ENCODE measurements at places on chromosomes 11 and 22.

DNA sequence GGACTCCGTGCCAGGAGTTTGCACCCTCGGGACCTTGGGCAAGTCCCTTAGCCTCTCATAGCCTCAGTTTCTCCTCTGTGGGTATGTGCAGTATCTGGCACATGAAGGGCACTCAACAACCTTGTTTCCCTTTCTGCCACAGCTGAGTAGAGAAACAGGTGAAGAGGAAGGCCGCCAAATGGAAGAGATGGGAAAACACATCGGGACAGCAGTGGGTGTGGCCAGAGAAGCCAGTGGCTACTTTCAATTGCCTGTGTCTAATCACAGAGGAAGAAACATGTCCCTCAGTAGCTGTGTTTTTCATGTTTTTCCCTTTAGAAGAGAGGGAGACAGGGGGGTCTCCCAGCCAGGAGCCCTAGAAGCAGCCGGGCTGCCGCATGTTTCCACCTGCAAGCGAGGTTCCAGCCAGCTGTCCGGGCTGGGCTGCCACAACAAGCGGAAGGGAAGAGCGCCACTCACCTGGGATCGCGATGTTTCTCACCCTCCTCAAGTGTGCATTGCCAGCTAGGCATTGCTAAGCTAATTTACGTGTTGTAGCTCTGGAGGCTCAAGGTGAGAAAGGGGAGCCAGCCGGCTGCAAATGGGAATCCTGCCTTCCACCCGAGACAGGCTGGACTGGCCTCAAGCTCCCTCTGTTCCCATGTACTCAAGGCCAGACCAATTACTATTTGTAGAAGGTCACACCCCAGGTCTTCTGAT lies 16.7 kb downstream of the ASPHD2 start:
- no peak for DNase-seq

DNA sequence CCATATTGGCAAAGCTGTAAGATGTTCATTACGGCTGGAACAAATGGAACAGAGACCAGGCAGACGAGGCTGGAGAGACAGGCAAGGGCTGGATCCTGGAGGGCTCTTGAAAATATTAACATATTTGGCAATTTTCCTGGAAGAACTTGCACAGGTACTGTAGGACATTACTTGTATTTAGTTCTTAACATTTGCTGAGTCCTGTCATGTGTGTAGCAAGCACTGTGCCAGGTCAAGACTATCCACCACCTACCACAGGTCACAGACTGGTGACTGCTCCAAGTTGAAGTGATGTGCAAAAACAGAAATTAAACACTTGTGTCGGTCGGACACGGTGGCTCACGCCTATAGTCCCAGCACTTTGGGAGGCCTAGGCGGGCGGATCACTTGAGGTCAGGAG lies 58.7 kb upstream of the TNRC6B start:
- no peak for DNase-seq

DNA sequence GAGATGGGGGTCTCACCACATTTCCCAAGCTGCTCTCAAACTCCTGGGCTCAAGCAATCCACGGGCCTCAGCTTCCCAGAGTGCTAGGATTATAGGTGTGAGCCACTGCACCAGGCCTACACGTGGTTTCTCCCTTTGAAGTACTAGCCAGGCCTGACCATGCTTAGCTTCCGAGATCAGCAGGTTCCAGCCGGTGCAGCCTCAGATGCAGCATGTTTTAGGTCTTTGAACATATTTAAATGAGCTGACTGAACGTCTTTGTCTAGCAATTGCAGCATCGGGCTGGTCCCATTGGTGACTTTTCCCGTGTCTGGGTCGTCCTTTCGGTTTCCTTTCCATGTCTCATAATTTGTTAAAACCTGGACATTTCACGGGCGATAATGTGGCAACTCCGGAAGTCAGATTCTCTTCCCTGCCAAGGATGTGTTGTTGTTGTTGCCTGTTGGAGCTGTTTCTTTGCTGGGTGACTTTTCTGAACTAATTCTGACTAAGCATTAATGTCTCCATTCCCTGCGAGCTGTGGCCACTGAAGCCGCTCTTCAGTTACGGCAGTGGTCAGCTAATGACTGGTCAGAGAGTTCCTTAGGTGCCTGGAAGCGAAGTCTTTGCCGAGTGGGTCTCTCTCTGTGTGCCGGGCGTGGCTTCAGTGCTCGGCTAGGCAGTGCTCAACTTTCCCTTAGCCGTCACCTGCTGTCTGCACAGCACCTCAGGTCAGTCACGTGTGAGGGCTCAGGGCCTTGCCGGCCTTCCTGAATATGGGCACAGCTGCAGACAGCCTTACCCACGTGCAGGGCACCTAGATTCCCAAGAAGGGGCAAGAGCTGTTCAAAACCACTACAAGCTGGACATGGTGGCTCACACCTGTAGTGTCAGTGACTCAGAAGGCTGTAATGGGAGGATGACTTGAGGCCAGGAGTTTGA lies 3.8 kb upstream of the CYP2D6 start:
- no peak for DNase-seq

DNA sequence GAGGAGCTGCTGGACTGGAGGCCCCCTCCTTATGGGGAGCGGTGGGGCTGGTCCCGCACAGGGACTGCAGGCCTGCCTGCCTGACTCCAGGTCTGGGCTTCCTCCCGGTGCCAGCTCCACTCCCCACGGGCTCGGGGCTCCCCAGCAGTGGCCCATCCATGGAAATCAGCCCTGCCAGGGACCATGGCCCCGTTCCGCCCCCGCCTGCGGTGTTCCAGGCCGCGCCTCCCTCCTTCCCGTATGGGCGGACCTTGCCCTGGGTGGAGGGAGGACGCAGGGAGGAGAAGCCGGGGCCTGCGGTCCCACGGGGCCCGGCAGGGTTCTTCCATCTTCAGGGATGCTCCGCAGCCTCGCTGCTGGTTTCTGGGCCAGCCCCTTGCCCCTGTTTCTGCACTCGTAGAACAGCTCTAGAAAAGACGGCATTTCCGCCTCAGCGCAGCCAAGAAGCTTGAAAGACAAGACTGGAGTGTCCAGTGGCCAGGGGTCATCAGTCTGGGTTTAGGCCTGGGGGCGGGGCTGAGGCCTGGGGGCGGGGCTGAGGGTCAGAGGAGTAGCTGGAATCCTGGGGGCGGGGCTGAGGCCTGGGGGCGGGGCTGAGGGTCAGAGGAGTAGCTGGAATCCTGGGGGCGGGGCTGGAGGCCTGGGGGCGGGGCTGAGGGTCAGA lies 1330.6 kb downstream of the BRD1 start:
- DNase-seq: no peak

GRCh38 chr11:122322329-122322728 lies 206.3 kb upstream of the BLID start:
- no peak for DNase-seq

GRCh38 chr11:63687845-63688244 lies 6.5 kb downstream of the RTN3 start:
- DNase-seq: no peak

- no peak for DNase-seq
Measured at GRCh38 chr11:45578316-45578715, 87.1 kb downstream of the CHST1 start.

DNA sequence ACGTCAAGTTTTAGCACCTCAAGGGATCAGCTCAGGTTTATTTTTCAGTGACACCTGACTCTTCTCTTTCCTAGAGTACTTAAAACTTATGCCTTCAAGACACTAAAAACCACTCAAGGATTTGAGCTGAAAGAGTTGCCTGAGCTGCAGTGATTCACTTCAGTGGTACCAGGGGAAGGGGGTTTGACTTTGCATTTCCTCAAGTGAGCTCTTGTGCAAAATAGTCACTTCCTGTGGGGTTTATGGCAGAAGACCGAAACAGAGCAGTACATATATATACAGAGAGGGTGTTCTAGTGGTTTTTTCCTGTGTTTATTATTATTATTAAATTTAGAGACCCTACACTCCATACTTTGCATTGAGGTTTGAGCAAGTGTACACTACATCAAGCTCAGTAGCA lies 60.7 kb downstream of the DBX1 start:
- DNase-seq: no peak

- DNase-seq: peak; percentile 69
Measured at GRCh38 chr11:75577207-75577606, 15.2 kb downstream of the SERPINH1 start.

- peak; percentile 19 for DNase-seq
Measured at GRCh38 chr11:43393765-43394355, 35.1 kb downstream of the TTC17 start.

GRCh38 chr11:453564-453963 lies 3.5 kb downstream of the PTDSS2 start:
- no peak for DNase-seq

- no peak for DNase-seq
Measured at GRCh38 chr22:23067691-23068090, 2.6 kb upstream of the GNAZ start.

DNA sequence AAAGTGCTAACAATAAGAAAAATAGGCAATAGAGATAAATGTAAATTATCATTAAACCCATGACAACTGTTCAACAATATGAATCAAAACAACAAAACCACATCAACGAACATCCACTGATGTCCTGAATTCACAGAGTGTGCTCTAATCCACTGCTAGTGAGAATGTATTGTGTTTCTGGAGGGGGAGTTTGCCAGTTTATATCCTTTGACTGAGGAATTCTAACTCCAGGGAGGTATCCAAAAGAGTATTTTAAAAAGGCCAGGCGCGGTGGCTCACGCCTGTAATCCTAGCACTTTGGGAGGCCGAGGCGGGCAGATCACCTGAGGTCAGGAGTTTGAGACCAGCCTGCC lies 1.7 kb upstream of the WEE1 start:
- DNase-seq: no peak

DNA sequence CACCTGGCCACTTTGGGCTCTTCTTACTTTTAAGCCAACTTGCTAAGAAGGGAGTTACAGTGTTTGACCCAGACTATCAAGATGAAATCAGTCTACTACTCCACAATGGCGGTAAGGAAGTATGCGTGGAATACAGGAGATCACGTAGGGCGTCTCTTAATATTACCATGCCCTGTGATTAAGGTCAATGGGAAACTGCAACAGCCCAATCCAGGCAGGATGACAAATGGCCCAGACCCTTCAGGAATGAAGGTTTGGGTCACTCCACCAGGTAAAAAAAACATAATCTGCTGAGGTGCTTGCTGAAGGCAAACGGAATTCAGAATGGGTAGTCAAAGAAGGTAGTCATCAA lies 1.0 kb upstream of the YPEL4 start:
- DNase-seq: no peak

- no peak for DNase-seq
Measured at GRCh38 chr11:35822815-35823495, 120.9 kb upstream of the LDLRAD3 start.

DNA sequence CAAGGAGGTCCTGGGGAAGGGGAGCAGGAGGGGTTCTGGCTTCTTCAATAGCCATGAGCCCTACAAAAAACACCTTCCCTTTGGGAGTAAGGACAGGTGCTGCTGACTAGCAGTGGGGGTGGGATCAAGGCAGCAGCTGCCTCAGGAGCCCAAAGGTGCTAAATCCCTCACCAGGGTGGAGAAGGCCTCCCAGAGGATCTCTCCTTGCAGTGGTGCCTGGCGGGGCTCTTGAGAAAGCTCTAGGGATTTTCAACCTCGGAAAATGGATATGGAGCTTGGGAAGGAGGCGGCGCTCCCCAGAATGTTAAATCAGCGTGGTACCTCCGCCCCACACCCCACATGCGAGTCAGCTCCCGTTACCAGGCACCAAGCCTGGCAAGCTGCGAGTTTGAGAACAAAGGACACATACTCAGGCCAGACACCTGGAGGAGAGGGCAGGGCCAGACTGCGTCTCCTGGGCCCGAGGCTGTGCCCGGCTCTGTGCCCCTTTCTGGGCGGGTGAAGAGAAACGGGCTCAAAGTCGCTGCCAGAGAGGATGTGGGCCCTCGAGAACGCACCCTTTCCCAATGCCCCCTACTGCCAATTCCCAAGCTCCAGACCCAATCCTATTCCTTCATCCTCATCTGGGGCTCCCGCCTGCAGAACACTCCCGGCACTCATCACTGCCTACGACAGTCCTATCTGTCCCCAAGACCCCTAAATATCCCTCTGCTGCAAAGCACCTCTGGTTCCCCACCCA lies 139.0 kb downstream of the BRD1 start:
- DNase-seq: no peak

DNA sequence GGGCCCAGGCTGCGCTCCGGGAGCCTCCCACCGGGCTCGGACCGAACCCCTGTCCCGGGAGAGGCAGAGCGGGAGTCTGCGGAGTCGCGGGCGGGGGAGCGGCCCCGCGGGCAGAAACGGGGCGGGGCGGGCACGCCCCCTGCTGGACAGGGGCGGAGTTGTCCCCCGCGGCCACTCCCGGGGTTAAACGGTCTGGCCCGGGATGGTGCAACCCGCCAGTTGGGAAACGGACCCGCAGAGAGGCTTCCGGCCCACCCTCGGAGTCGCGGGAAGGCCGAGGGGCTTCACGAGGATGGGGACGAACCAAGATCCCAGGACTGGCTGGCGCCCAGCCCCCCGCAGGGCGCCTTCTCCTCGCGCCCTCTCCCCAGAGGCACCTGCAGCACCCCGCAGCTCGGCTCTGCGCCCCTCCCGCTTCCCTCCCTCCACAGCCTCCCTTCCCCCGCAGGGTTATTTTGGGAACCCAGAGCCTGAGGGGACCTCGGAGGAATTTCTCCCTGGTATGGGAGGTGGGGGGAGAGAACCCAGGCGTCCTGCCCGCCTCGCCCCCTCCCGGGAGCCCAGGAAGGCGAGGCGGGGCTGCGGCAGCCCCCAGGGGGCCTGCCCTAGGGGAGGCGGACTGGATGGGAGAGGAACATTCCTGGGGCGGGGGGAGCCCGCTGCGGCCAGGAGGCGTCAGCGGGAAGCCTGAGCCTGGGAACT lies 902 bp downstream of the RASGRP2 start:
- peak; percentile 48 for DNase-seq

GRCh38 chr11:33515347-33515746 lies 185.3 kb downstream of the C11orf91 start:
- DNase-seq: no peak

- DNase-seq: no peak
Measured at GRCh38 chr11:117870103-117870952, 6.1 kb downstream of the FXYD6 start.

- DNase-seq: no peak
Measured at GRCh38 chr11:92277871-92278270, 53.3 kb downstream of the FAT3 start.

DNA sequence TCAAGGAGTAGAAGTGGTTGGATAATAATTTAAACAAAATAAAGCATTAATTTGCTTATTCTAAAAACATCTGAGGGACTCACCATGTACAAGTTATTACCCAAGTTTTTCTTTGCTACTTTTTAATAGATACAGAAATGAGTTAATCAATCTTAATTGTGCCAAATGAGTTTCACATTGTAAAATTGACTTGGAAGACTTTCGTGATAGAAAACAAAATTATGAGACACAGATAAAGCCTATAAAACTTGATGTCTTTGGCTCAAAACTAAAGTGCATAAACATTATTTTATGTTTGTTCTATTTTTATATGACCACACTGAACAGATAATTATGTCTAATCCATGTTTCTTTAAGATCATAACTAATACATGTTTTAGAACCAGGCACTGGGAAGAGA lies 10.1 kb upstream of the CWF19L2 start:
- no peak for DNase-seq

DNA sequence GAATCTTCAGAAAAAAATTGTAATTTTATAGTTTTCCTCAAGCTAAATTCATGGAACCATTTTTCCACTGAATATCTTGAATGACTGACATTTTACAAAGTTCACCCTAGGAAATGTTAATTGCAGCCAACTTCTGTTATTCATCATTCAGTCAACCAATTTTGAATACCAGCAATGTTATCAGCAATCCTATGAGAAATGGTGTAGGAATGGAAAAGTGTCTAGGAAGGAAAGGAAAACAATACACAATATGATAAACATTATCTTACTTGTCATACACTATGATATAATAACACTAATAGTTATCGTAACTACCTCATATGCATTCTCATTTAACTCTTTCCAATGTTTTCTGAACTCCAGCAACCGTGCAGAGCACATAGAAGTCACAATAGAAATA lies 790.5 kb upstream of the LRRC4C start:
- no peak for DNase-seq
